ENCODE measurements at places on chromosomes 4 and X. TPM values are rescaled to one million over a fixed set of nuclear protein-coding genes. Genes with fewer than 3 reads are reported as not detected.

GRCh38 chrX:155967653-155968325, 29.7 kb upstream of the IL9R start:
- DNase-seq: no peak

DNA sequence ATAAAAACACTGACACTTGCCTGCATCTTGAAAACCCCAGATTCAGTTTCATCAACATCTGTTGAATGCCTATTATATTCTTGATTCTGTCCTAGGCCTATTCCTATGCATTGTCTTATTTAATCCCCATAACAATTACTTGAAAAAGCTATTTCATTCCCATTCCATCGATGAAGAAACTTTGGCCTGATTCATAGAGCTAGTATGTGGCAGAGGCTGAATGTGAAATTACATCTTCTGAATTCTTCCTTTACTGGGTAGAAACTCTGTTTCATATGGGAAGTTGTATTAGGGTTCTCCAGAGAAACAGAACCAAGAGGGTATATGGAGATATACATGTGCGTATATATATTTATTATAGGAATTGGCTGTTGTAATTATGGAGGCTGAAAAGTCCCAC, 35.0 kb upstream of the SLC4A4 start:
- no peak for DNase-seq

DNA sequence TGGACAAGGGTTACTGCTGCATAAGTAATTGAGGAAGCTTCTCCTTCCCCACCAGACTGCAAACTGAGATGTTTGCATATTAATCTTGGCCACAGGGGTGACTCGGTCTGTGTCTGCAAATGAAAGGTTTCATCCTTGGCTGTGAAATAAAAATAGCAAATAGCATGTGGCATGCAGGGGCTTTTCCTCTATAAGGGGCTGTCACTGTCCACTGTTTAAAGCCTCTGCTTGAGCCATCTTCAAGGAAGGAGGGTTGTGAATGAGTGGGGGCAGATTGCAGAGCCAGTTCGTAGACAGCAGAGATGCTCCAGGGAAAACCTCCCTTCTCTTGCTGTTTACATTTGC, 33.3 kb downstream of the TMSB4X start:
- DNase-seq: peak; percentile 40

- peak; percentile 83 for DNase-seq
Measured at GRCh38 chr4:80184053-80184824, 13.1 kb upstream of the PRDM8 start.

GRCh38 chr4:125728568-125728967, 413.8 kb downstream of the FAT4 start:
- DNase-seq: peak; percentile 92

DNA sequence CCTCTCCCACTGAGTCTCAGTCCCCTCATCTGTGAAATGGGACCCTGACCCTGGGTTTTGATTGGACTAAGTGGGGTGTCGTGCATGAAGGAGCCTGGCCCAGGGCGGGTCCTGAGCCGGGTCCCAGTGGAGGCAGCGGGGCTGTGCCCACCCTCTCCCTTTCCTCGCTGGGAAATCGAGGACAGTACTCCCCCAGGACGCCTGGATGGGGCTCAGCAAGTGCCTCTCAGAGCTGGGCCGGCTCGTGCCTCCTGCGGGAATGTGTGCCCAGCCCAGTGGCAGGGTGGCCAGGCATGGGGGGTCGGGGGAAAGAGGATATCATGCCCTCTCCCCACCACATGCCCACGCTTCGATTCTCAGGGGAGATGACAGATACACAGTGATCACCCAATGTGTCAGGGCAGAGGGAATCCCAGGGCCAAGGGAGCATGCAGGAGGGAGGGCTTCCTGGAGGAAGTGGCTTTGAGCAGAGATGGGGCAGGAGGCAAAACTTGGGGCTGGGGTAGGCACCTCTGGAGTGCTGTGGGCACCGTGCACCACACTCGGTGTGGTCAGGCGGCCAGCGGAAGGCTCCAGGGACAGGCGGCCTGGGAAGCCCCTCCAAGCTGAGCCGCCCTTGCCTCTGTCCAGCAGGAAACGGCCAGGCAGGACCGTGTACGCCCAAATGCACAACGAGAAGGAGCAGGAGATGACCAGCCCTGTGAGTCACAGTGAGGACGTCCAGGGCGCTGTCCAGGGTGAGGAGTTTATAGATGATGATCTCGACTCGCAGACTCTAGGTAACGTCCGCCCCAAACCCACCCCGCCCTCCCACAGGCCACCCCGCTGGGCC, 203.0 kb downstream of the AFAP1 start:
- no peak for DNase-seq

The NPY5R gene
- total RNA-seq: 0.32 TPM

DNA sequence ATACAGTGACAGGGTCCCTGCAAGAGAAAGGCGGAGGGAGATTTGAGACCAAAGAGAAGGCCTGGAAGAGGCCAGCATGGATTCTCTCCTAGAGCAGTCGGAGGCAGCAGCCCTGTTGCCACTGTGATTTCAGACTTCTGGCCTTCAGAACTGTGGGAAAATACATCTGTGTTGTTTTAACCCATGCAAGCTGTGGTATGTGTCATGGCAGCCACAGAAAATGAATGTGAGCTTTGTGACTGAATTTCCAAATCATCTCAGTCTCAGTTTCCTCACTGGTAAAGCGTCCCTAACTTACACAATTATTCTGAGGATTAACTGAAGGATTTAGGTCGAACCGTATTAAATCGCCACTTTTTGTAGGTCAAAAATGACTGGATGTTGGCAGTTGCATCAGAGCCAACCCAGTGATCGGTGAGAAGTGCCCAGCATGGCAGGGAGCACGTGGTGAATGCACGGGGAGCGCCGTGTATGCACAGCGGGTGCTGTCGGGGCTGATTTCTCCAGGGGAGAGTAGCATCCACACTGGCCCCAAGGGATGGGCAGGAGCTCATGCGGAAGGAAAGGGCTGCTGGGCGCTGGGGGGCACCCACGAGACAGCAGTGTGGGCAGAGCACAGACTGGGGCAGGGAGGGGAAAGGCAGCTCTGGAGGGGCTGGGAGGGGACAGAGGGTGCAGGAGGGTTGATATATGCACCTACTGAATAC, 23.8 kb upstream of the NSG1 start:
- no peak for DNase-seq

The PLCXD1 gene
- total RNA-seq: 8.2 TPM

GRCh38 chr4:8350841-8351461, 81.4 kb downstream of the HTRA3 start:
- DNase-seq: no peak

The HSD17B13 gene
- not detected for total RNA-seq
